WTC11 (cell line): ENCODE measurements at places on chromosomes 5 and 9.

GRCh38 chr9:104280178-104280560 is 186.1 kb downstream of the SMC2 start:
- no peak for DNase-seq

DNA sequence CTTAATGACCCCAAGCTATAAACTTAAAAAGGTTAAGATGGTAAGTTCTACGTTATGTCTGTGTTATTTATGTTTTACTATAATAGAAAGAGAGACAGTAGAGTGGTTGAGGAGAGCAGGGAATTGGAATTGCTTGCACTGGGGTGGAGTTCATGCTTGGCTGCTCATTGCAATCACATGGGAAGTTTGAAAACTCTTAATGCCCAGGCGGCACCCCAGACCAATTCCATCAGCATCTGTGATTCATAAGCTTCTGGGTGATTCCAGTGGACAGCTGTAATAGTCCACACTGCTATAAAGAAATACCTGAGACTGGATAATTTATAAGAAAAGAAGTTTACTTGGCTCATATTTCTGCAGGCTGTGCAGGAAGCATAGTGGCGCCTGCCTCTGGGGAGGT is 323.9 kb upstream of the MSX2 start:
- DNase-seq, result no peak

DNA sequence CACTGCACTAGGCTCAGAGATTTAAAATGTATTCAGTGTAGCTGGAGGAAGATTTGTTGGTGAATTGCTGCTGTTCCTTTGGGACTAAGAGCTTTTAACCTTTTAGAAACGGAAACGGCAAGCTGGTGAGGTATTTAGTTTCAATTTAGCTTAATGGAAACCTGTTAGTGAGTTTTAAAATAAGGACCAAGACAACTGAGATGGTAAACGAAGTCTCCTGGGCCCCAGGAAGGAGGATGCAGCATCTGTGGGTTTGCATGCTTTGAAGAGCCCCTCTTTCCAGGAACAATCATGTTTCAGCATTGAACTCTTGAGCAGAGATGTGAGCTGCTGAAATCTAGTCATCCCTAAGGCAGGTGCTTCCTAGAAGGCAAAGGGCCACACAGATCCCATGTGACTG is 16.5 kb downstream of the DNAI1 start:
- no peak for DNase-seq

DNA sequence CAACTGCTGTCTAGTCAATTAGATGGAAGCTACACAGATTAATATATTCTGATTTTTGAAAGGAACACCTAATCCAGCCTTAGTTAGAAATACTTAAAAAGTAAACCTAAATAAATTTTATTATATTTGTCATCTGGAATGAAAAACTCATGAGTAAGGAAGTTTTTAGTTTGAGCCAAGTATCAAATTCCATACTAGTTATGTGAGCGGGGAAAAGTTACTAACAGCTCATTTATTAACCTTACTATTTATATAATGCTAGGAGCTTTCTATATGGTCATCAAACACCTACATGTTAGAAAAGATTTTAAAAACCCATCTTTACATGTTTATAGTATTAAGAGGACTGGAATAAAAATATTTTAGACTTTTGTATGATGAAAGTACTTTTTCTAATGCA is 41.6 kb upstream of the POU5F2 start:
- DNase-seq, result no peak

- no peak for DNase-seq
Measured at GRCh38 chr5:149134778-149135500, 6.4 kb upstream of the ABLIM3 start.

DNA sequence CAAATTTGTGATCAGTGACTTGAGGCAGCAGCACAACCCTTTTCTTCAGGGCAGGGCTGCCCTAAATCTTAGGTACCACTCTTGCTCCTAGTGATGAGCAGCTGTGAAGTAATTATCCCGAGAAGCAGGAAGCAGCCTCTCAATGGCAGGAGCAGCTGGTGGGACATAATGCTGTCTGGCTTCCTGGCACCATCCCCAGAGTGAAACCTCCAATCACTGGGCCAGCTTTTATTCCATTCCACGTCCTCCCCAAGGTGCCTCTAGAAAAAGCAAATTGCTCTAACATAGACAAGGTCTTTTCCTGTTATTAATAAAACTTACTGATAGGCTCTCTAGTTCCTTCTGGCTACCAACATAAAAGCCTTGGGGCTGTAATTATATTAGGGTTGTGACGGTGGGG is 154.0 kb downstream of the FRMD3 start:
- no peak for DNase-seq

GRCh38 chr5:160450164-160450932 is 28.7 kb downstream of the PTTG1 start:
- DNase-seq, result no peak

DNA sequence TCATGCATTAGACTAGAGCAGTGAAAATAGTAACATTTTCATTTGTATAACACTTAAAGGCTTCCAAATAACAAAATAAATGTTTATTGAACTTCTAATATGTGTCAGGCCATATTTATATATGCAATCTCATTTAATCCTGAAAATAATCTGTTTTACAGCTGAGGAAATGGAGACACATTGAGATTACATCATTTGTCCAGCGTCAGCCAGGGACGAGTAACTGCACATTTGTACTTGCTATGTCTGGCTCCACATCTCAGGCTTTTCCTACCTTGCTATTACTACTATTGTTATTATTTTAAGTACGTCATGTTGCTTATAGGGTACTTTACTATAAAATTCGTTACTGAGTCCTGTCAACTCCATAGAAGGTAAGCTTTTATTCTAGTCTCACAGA is 3.8 kb upstream of the C9 start:
- DNase-seq, result no peak

- DNase-seq, result no peak
Measured at GRCh38 chr5:154830219-154830595, 20.2 kb downstream of the FAXDC2 start.

DNA sequence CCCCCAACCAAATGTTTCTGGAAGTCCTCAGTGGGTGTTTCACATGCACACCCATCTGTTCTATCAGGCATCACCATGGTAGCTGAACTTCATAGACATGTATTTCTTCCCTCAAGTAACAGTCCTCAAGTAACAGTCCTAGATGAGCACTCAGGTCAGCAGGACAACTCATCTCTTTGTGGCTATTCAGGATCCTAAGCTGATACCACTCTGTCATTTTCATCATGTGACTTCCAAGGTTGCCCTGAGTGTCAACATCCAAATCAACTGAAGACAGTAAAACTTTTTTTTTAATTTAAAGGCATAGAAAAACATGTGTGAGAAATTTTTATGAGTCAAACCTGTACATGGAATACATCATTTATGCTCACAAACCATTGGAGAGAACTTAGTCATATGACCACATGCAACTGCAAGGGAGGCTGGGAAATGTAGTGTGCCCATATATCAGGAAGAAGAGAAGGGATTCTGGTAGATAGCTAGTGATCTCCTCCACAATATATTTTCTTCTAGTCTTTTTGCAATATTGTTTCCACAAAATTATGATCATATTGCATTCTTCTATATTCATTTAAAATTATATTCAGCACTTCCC is 64.2 kb upstream of the FST start:
- DNase-seq, result no peak

- peak; percentile 82 for DNase-seq
Measured at GRCh38 chr9:129460323-129461261, 160.3 kb downstream of the C9orf50 start.

GRCh38 chr5:148898413-148899075 is 72.1 kb downstream of the ADRB2 start:
- DNase-seq, result no peak

- DNase-seq, result no peak
Measured at GRCh38 chr5:16504571-16504970, 39.0 kb upstream of the ZNF622 start.

DNA sequence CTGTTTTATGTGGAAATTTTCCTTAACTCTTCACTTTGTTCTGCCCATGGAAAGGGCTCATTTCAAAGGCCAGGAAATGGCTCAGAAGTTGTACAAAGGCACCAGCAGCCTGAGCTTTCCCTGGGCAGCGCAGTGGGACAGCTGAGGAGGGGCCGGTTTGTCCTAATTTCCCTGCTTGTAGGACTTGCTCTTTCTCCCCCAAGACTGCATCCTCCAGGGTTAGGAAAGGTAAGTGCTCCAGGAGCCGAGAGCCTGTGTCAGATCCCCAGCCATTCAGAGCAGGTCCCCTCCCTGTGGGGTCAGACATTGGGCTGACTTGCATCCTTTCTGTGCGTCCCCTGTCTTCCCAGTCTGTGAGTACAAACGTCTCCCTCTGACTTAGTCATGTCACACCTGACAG is 43.5 kb downstream of the AGXT2 start:
- DNase-seq, result no peak

- DNase-seq, result peak; percentile 29
Measured at GRCh38 chr5:114185274-114185673, 176.6 kb upstream of the KCNN2 start.

DNA sequence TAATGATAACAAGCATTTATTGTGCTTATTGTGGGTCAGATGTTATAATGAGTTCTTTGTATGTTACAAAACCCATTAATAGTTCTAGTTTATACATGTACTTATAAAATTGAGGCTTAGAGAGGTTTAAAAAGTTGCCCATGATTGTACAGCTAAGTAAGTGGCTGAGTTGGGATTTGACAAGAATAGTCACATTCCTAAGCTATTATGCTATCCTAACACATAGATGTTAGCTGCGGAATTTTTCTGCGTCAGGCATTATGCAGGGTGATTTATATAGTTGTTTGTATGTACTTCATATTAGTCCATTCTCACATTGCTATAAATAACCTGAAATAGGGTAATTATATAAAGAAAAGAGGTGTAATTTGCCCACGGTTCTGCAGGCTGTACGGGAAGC is 12.5 kb downstream of the COMMD10 start:
- DNase-seq, result no peak

GRCh38 chr9:38333047-38333446 is 59.5 kb upstream of the ALDH1B1 start:
- no peak for DNase-seq

DNA sequence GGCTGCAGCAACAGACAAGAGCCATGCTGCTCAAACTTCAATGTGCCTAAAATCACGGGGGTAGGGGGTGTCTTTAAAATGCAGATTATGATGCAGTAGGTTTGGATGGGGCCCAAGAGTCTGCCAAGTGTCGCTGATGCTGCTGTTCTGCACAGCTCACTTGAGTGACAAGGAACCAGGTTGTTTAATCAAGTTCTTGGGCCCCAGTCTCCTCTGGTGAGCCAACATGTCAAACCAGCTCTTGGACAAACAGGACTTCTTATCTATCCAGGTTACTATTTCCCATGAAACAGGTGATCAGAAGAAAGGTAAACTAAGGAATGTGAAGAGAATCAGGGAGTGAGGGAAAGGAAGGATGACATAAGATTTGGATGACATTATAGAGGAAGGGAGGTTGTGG is 78.0 kb downstream of the APBA1 start:
- DNase-seq, result no peak

DNA sequence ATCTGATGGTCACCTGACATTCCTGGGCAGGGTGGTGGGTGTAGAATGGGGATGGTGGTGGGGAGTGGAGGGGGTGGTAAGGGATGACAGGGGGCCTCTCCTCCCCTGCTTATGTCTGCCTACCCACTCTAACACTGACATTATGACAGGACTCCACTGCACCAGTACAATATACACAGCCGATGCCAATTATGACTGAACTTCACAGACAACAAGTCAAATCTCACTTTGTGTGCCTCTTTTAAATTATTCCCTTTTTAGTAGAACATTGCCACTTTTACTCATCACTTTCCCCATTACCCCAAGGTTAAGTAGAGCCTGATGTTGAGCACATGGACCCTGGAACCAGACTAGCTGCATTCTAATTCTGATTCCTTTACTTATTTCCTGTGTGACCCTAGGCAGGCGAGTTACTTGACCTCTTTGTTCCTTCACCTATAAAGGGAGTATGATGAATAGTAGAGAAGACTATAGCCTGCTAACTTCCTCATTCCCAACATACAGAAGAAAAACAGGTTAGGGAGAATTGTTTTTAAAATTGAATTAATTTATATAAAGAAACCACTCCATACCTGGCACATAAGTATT is 464.7 kb downstream of the DMRT2 start:
- DNase-seq, result no peak
